ENCODE measurements at places on chromosomes 4 and X.
A peak's percentile ranks its signal among the peaks of the same experiment; 100 is the strongest.

GRCh38 chrX:66635360-66635759 lies 3.5 kb downstream of the EDA2R start:
- no peak for DNase-seq

GRCh38 chr4:107870916-107871786 lies 46.4 kb downstream of the SGMS2 start:
- DNase-seq: no peak

DNA sequence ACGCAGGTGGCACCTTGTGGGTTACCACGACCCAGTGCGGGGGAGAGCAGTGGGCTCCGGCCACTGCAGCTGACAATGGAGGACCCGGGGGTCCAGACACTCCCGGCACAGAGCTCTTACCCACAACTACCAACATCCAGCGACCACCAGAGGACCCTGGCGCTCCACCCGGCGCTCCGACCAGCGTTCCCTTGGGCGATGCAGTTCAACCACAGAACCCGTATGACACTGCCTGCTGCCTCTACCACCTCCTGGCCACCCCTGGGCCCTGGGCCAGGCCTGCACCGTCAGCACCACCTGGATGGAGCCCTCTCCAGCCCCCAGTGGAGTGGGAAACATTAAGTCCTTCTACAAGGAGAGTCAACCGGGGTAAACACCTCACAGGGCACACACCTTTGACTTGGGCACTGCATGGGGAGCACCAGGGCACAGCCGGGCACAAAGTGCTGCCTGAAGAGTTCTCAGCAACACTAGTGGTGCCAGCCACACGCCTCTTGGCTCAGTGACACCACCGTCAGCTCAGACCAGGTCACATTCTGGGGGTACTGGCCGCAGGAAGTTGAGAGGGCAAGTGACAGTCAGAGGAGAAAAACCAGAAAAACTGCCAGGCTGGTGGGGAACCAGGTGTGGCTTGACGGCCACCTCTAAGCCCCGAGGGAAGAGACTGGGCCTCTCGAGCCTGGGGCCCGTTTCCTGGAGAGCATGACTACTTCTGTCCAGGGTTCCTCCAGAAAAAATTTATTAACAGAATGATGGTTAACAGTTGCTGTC lies 2.6 kb downstream of the CTBP1 start:
- DNase-seq: peak; percentile 7

- DNase-seq: no peak
Measured at GRCh38 chrX:39244147-39244546, 442.9 kb downstream of the MID1IP1 start.

DNA sequence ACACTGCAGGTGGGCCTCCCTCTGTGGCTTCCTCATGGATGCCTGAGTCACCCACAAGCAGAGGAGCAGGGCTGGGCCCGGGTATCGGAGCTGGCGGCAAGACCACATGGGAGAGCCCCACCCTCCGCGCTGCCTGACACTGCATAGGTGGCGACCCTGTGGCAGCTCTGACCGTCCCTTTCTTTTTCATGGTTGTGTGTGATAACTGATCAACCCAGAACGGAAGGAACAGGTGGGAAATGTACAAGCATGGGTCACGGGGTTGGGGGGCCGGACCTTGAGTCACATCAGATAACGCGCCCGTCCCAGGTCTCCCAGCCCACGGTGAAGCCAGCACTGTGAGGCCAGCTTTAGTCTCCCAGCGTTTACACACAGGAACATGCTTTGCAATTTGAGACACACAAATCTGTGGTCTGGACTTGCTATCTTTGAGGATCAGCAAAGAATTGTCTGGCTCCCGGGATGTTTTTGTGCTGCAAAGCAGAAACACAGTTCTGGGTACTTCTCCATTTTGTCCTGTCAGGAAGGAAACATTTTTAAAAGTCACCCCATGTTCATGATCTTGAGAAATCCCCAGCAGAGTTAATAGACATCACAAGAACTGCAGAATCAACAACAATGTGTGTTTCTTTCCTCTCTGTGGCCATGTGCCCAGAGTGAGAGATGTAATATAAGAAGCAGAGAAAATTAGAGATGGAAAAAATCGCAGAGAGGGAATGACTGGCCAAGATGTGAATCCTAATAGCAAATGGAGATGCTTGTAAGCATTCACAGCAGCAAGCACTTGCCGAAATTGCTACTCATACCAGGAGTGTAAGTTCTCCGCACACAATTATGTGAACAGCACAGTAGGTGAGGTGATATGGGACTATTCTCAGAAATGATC lies 70.1 kb upstream of the CBR4 start:
- DNase-seq: no peak

DNA sequence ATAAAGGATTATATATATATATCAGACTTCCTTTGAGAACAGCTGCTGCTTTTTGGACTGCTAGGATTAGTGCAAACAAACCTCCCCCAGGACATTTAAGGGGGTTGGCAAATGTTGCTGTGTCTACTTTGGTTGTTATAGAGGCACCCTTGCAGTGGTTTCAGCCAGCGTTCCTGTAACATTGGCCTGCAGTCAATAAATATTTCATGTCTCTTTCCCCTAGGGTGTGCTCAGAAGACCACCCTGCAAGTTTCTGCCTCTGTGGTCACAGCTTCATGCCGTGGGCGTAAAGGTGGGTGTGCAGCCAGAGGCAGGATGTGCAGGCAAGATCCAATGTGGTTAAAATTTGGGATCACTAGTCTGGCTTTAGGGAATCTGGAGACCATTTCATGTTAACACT lies 28.9 kb downstream of the FGF5 start:
- no peak for DNase-seq

DNA sequence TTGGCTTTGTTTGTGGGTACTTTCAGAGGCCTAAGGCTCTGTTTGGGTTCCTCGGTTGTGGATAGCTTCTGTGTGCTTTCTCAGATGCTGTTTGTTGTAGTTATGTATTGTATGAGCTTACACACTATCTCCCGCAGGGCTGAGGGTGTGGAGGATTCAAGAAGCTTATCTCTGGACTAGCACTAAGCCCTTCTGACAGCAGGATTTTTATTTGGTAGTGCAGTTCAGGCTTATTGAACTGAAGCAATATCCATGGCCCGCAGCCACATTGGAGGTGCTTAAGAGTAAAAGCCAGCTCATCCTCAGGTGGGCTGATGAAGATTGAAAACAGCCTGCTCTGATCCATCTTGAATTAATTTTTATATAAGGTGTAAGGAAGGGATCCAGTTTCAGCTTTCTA lies 128.2 kb downstream of the RASGEF1B start:
- no peak for DNase-seq

GRCh38 chr4:6335040-6335590 lies 65.5 kb downstream of the WFS1 start:
- DNase-seq: no peak

- DNase-seq: no peak
Measured at GRCh38 chr4:76216524-76216923, 2.9 kb upstream of the SCARB2 start.

DNA sequence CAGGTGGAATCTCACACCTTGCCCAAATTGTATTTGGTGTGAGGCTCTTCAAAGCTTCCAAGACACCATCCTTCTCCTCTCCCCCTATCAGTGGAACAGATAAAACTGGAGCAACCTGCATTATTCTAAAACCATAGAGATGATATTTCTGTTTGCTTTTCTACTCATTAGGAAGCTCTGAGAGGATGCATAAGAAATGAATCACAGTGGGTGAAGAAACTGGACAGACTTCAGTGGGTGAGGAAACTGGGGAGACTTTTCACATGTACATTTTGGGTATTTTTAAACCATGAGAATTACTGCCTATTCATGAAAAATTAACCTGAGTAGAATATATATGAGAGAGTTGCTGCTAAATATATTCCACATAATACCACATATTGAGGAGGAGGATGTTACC lies 16.4 kb downstream of the HAND2 start:
- DNase-seq: no peak

DNA sequence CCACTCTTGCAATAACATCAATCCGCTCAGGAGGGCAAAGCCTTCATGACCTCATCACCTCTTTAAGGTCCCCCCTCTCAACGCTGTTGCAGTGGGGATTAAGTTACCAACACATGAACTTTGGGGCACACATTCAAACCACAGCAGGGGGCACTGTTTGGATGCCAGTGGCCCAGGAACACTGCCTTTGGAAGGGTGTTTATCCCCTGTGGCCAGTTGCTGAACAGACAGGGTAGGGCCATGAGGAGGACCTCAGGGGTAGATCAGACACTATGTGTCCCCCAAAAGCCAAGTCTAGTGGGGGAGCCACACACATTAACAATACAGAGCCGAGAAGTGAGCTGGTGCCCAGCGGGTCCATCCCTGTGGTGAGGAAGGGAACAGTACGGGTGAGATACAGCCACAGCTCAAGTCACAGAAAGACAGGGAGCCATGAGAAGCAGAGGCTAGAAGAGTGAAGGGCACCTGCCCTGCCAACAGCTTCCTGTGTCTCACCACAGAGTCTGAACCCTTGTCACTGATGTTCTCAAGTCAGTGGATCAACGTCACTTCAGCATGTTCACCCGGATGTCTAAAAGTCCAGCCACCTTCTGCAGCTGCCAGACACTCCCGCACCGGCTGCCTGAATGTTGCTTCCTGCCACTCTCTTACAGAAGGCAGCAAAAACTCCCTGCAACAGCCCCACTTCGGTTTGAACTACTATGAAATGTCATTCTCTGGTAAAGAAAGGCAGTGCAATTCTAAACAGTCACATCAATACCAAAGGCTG lies 19.9 kb upstream of the MXD4 start:
- DNase-seq: peak; percentile 66

DNA sequence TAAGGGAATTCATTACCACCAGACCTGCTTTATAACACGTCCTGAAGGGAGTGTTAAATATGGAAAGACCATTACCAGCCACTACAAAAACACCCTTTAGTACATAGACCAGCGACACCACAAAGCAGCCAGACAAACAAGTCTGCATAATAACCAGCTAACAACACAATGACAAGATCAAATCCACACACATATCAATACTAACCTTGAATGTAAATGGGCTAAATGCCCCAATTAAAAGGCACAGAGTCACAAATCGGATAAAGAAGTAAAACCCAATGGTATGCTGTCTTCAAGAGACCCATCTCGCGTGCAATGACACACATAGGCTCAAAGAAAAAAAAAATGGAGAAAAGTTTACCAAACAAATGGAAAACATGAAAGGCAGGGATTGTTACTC lies 36.9 kb downstream of the FGF16 start:
- no peak for DNase-seq

GRCh38 chr4:111126340-111126739 lies 503.5 kb upstream of the PITX2 start:
- DNase-seq: no peak

GRCh38 chr4:24535399-24535798 lies 49.0 kb downstream of the DHX15 start:
- no peak for DNase-seq

DNA sequence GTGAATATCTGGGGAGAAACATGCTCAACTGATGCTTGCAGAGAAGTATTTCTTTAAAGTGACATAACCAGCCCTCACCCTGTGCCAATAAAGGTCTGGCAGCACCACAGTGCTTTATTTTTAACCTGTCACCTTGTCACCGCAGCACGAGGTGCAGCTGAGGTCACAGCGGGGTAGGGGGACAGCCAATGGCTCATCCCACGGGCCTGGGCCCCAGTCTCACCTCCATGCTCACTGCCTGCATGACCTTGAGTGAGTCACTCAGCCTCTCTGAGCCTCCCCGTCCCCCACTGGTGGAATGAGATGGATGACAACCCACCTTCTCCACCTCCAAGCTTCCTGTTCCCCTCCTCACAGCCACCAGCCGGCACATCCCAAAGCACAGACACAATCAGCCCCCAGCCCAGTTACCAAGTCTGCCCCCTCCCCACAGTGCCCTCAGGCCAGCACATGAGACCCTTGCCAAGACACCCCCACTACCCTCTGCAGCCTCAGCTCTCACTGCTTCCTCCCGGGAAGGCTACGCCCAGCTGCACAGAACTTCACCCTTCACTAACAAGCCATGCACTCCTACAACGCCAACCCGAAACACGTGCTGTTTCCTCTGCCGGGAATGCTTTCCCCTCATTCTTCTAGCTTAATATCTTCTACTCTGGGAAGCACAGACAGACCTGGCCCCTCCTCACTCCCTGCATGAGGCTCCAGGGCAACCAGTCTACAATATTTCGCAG lies 24.9 kb upstream of the MAN2B2 start:
- no peak for DNase-seq

DNA sequence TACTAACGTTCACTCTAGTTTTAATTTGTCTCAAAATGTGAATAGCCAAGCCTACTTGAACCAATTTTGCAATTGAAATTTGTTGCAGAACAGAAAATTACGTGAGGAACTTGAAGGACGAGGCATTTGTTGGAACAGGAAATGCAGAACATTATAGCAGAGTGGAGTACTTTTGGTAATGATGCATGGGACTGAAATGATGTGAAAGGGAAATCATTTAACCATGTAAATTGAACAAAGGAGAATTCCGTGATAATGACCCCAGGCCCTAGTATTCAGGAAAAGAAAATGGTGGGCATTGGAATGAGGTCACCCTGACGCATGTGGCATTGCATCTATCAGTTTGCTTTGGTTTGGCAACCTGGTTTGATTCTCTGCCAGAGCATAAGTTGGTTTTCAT lies 44.9 kb upstream of the BEND4 start:
- no peak for DNase-seq

- no peak for DNase-seq
Measured at GRCh38 chr4:82360298-82361177, 13.3 kb downstream of the HNRNPD start.

GRCh38 chrX:151702026-151702714 lies 6.9 kb downstream of the PRRG3 start:
- DNase-seq: no peak

DNA sequence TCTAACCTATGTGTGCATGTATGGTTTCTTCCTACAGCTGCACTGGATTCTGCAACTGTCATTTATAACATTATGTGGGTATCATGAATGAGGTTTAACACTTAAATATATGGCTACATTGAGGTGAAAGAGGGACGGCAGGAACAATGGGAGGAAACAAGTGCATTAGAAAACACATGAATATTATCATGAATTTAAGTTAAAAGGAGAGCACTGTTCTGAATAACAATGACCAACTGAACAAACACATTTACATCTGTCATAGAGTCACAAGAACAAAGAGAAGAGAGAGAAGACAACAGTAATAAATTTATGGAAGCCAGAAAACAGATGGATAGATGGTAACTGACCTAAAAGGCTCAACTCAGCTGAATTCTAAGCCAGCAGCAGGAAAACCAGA lies 527.1 kb upstream of the DIPK2B start:
- no peak for DNase-seq

DNA sequence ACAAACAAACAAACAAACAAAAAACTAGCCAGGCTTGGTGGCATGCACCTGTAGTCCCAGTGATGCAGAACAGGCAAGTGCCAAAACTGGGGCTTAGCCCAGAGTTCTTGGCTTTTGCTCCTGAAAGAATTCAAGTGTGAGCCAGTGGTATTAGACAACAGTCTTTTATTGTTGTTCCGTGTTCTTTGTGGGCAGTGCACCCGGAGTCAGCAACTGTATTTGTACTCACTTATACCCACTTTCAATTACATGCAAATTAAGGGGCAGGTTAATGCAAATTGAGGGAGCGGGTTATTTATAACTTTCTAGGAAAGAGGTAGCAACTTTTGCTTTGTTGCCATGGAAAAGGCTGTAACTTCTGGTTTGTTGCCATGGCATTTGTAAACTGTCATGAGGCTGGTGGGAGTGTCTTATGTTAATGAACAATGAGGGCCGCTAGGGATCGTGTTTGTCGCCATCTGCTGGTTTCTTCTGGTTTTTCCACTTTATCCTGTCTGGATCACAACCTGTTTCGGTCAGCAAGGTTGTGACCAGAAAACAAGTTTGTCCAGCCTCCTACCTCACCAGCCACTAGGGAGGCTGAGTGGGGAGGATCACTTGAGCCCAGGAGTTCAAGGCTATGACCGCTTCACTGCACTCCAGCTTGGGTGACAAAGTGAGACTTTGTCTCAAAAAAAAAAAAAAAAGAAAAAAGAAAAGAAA lies 88.8 kb upstream of the ESX1 start:
- DNase-seq: no peak

Data from activated CD4-positive, alpha-beta T cell treated with anti-CD3 and anti-CD28 coated beads for 1 hour (primary cell).